SIG-M5 (cell line): ENCODE measurements at places on chromosomes 12 and 14.

DNA sequence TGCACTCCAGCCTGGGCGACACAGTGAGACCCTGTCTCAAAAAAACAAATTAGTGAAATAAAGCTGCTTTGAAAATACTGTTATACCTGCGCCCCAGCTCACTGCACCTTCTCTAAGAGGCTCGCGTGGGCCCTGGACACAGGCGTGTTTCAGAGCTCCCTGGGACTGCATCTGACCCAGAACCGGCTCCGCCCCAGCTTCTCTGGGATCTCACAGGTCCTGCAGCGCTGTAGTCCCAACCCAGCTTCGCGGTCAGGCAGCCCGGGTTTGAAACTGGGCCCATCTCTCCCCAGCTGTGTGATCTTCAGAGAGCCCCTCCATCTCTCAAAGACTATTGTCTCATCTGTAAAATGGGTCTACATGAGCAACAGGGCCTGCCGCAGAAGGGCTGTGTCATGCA, 7.5 kb downstream of the RIMBP2 start:
- DNase-seq: no peak

DNA sequence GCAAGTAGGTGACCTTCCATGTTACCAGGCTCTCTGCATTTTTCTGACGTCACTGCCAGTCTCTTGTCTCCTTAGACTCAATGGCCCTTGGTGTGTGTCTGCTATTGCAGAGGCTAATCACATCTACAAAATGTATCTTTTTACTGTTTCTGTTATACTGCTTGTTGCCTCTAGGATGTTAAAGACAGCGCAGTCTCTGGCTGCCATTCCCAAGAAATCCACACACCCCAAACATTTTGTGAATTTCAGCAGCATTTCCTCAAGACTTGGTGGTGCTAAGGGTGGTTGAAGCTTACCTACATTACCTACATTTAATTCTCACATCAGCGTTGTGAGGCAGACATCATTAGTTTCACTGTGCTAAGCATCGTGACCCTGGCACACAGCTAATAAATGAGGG, 87.2 kb downstream of the C12orf75 start:
- DNase-seq: no peak

GRCh38 chr12:101563212-101563611, 31.6 kb upstream of the MYBPC1 start:
- no peak for DNase-seq

- no peak for DNase-seq
These were observed 151.6 kb downstream of the KICS2 start for GRCh38 chr12:64070454-64070853.

DNA sequence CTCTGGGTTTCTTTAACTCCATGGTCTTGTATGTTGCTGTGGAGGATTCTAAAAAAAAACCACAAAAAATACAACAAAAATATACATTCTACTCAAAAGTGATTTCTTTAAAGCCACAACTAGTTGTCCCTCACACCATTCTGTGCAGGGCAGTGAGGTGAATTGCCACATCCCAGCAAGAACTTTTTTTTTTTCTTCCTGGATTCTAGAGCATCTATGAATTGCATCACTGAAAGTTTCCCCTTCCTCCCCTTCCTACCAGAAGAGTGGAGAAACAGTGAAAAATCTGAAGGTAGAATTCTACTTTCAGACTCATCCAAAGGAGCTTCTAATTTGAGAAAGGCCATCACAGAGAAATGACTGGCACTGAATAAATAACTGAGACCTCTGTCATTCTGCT, 395.3 kb downstream of the AEBP2 start:
- no peak for DNase-seq

GRCh38 chr14:31550589-31550988, 10.6 kb upstream of the NUBPL start:
- no peak for DNase-seq

DNA sequence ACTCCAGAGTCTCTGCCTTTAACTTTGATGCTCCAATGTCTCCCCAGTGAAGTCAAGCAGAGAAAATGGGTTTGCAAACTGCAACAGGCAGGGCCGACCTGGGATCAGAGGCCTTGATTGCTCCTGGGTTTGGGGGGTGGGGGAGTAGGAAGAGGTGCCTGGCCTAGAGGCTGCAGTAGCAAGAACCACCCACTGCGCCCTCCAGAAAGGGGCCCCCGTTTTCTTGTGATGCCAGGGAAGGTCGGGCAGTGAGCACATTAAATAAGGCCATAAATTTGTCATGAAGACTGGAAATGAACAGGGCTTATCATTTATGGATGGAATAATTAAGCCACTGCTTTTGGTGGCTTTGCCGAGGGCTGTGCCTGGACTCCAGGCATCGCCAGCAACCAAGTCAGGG, 38.2 kb upstream of the FAM222A start:
- no peak for DNase-seq

GRCh38 chr12:32030676-32031075, 71.5 kb downstream of the RESF1 start:
- no peak for DNase-seq
